ENCODE measurements at places on chromosomes 1 and 21.
A peak's percentile ranks its signal among the peaks of the same experiment; 100 is the strongest.

GRCh38 chr1:151511636-151512215 is 539 bp downstream of the CGN start:
- DNase-seq = peak; percentile 31

GRCh38 chr1:204703268-204703664 is 17.7 kb upstream of the LRRN2 start:
- no peak for DNase-seq

GRCh38 chr1:244006961-244007360 is 44.1 kb upstream of the ZBTB18 start:
- DNase-seq = no peak

DNA sequence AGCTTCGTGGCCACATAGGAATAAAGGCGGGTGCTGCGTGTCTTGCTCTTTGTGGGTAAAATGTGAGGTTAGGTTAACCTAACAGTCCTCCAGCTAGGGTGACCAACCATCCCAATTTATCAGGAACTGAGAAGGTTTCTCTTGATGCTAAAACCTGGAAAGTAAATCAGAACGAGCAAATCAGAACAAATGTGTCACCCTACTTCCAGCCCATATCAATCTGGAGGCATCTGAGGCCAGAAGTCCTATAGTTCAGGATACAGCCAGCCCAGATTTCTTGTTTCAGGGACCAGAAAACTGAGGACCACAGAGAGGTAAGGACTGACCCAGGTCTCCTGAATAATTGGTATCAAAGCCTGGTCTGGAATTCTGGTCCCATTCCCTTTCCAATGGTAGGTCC is 3.1 kb upstream of the IFFO2 start:
- DNase-seq = no peak

- DNase-seq = no peak
These were observed 10.6 kb upstream of the LEPR start for GRCh38 chr1:65409816-65410326.

GRCh38 chr1:161233102-161233501 is 4.9 kb downstream of the NR1I3 start:
- DNase-seq = no peak

DNA sequence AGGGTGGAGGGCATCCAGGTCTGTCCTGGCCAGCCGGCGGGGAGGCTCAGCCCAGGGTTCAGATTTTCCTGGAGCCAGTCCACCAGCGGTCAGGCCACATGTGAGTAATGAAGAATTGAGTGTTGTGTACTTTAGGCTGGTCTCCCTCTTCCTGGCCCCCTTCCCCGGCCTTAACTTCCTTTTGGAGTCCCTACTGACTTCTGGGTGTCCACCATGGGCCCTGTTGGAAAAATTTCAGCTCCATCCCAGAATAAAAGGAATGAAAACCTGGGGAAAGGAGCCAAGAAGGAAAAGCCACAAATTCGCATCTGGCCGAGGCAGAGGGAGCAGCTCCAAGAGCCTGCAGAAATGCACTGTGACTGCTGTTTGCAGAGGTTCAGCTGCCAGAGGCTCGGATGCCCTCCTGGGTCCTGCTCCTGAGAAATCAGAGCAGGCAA is 35.5 kb upstream of the HHAT start:
- DNase-seq = no peak

DNA sequence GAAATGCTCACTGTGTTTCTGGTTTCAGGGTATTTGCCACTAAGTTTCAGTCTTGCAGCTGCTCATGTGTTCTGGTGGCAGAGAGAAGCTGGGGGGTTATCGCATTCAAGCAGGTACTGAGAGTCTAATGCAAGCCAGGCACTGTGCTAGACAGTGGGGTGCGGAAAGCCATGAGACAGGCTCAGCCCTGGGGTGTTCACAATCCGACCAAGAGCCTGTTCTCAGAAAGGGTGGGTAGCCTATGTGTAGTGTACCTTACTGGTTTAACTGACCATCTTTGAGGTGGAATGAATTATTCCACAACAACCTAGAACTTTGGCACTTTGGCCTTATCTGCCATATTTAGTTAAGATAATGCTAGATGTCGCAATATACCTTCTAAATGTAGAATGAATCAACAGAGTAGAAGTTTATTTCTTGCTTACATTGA is 55.3 kb upstream of the ROR1 start:
- DNase-seq = no peak

DNA sequence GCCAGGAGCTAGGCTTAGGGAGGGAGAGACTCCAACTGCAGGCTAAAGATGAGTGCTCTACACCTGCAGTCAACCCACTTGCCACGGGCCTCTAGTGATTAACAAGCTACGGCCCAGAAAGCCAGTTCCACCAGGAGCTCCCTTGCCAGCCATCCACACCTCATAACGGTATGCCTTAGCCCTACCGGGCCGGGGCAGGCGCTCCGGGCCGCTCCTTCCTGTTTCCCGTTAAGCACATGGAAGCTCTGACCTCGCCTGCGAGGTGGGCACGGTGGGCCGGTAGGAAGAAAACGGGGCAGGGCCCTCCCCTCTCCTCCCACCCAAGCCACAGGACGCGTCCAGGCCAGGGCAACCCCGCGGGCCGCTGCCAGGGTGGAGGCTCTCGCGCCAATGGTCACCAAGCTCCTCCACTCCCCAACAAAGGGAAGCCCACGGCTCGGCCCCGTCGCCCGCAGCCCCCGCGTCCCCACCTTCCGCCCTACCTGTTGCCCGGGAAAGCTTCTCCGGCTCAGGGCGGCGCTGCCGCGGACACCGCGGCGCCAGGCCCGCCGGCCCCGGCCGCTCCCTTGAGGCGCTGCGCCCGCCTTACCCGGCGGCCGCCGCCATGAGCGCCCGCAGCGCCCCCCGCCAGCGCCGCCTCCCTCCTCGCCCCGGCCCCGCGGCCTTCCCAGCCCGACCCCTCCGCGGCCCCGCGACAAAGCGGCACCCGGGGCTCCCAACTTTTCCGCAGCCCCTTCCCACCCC is 627 bp downstream of the CERS2 start:
- peak; percentile 14 for DNase-seq

DNA sequence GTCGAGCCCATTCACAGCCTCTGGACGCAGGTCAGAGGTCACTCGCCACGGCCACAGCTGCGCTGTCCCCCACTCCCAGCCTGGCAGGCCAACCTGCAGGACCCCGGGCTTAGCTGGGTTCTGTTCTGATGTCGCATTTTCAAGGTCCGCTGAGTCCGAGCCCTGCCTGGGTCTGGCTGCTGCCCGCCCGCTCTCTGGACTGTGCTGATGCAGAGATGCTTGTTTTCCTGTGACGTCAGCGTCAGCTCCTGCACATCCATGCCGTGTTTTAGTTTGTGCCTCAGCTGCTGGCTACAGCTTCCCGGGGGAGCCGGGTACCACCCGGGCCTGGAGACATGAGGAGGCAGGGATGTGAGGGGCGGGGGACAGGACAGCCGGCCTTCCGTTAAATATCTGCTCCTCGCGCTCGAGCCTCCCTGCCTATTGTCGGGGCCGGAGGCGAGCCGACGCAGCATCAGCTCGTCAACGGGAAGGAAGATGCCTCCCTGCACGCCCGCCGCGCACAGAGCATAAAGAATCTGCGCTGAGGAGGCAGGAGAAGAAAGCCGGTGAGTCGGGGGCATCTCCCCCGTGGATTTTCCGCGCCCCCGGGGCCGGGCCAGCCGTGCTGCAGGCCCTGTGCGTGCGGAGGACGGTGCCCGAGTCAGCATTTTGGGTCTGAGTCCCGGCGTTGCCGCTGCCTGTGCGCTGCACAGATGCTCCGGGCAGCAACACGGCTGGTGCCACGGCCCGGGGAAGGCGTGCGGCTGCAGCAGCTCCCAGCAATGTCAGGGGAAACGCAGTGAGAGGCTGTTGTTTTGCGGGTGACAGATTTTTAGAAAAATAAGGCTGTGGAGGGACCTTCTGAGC is 23.4 kb downstream of the PRKCZ start:
- no peak for DNase-seq

- no peak for DNase-seq
These were observed 98.8 kb downstream of the ZFYVE9 start for GRCh38 chr1:52240592-52241210.

- peak; percentile 9 for DNase-seq
These were observed 196.5 kb downstream of the DYRK1A start for GRCh38 chr21:37562920-37563640.

DNA sequence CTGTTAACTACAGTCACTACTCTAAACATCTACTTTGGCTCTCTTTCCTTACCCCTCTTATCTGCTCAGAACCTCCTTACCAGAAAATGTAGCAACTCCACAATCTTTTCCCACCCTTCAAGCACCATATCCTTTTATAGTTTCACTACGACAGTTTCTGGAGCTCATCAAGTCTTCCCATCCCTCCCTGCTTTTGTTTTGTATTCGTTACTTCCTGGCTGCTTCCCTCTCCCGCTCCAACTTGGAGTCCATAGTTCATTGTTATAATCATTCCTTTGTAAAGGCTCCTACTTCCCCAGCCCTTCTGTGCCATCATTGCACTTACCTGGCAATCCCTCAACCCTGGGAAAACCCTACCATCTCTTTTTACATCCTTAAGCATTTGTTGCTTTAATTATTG is 18.0 kb downstream of the MPZL1 start:
- no peak for DNase-seq

- no peak for DNase-seq
These were observed 68.9 kb upstream of the DMRTA2 start for GRCh38 chr1:50492142-50492541.

DNA sequence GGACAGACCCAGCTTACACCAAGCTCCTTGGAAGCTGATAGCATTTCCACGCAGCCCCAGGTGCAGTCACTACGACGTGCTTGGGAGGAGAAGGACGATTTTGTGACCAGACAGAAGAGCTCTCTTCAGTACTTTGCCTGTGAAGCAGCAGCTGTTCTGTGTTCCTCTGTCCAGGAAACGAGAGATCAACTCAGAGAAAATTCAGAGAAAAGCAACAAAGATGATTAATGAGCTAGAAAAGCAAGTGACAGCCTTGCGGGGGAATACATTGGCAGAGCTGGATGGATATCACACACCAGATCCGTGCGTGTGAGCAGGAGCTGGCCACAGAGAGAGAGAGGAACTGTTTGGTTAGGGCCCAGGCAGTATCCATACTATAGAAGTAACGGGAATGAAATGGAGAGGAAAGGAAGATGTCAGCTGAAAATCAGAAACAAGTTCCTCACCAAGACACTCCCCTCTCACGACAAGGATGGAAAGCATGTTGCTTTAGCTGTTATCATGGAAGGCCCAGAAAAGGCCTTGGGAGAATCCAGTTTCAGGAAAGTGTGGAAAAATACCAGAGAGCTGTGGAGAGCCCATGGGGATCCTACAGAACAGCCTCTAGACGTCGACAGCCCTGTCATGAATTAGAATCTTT is 106.2 kb downstream of the TOMM20 start:
- DNase-seq = no peak

GRCh38 chr1:83791821-83792437 is 207.0 kb downstream of the TTLL7 start:
- no peak for DNase-seq

GRCh38 chr1:228340686-228341449 is 65.8 kb downstream of the TRIM11 start:
- DNase-seq = no peak

DNA sequence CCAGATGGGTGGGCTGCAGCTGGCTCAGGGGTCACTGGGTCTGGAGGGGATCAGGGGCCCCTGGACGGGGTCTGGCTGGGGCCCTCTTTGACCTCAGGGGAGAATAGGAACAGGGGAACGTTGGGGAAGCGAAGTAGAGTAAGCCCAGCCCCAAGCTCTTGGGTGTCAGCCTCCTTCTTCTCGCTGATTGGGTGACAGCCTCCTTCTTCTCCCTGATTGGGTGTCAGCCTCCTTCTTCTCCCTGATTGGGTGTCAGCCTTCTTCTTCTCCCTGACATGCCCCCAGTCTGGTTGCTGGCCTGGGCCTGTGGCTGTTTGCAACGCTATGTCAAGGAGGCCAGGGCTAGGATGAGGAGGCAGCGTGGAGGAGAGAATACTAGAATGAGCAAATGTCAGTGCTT is 76.7 kb upstream of the CASZ1 start:
- no peak for DNase-seq

GRCh38 chr1:229017091-229017490 is 253.8 kb upstream of the RAB4A start:
- DNase-seq = no peak

- DNase-seq = no peak
These were observed 28.2 kb upstream of the RABGAP1L start for GRCh38 chr1:174131032-174131638.

GRCh38 chr1:93483606-93484005 is 35.7 kb downstream of the FNBP1L start:
- DNase-seq = no peak

DNA sequence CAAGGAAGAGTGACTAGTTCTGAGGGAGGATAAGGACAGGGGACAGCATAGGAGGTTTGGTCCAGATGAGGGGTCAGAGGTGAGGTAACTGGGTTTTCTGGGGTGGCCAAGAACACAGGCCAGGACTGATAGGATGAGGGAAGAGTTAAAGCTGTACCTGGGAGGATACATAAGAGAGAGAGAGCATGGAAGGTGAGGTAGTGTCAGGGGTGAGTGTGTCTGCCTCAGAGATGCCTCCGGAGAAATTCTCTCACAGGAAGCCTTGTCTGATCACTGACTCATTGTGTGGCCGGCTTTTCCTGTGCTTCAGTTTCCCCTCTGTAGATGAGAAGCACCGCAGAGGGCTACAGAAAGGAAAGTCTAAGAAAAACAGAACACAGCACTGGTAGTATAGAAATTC is 40.2 kb downstream of the FASLG start:
- DNase-seq = peak; percentile 52

- DNase-seq = no peak
These were observed 108.0 kb upstream of the KCTD3 start for GRCh38 chr1:215459136-215459535.

DNA sequence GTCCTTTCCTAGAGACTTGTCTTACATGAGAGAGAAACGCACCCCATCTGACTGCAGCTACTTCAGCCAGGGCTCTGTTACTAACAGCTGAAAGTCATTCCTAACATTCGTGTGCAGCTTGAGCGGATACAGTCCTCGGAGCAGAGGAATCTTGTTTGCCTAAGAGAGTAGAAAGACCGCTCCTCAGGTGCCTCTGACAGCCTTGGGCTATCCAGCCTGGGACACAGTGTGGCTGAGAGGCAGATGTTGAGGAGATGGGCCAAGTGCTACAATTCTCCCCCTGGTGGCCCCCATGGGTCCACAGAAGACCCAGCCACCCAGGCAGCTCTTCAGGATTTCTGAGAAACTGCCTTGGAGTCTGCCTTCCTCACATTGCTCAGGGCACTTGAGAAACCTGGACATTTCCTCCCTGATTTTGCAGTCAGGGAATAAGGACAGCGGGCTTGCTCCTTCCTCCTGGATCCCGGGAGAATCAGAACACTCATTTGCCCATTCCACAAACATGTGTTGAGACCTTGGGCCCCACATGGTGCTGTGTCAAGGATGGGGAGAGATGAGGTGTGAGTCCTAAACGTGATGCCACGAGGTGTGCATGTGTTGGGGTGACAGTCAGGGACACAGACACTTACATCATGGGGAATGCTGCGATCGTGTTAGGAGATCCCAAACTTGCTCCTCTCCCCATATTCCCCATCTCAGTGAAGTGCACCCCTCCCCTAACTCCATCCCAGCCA is 13.1 kb downstream of the TRIM62 start:
- DNase-seq = no peak

GRCh38 chr1:177848577-177848976 is 121.3 kb downstream of the SEC16B start:
- DNase-seq = no peak

All from T-helper 9 cell (primary cell).